ENCODE measurements at places on chromosomes 5 and 9.
A peak's percentile ranks its signal among the peaks of the same experiment; 100 is the strongest.

- peak; percentile 7 for DNase-seq
Measured at GRCh38 chr9:88236511-88237478, 98.5 kb upstream of the SPATA31C2 start.

- no peak for DNase-seq
Measured at GRCh38 chr9:33184963-33185362, 17.8 kb upstream of the B4GALT1 start.

GRCh38 chr5:112923148-112923917 is 1.3 kb upstream of the REEP5 start:
- no peak for DNase-seq

DNA sequence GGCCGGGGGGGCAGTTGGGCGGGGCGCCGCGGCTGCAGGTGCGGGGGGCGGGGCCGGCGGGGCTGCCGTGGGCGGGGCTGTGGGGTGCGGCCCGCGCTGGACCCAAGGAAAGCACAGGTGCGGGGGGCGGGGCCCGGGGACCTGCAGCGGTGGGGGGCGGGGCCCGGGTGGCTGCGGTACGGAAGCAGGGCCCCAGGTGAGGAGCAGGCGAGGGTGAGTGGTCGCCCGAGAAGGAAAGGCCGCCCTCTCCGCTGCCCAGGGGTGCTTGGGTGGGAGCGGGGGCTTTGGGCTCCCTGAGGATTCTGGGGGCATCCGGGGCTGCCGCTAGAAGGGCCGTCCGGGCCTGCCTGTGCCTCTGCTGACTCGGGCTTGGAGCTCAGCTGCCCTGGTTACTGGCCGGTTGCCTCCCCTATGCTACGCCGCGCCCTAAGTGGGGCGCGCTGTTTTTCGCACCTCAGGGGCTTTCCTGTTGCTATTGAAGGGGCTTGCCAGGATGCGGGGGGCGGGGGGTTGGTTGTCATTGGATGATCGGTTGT is 767 bp downstream of the RALGPS1 start:
- no peak for DNase-seq

- DNase-seq = no peak
Measured at GRCh38 chr5:143564417-143564816, 160.9 kb upstream of the NR3C1 start.

GRCh38 chr9:111034898-111035539 is 3.3 kb downstream of the LPAR1 start:
- no peak for DNase-seq

- no peak for DNase-seq
Measured at GRCh38 chr5:123992641-123993040, 480.7 kb downstream of the CSNK1G3 start.

- DNase-seq = no peak
Measured at GRCh38 chr9:26324786-26325443, 567.7 kb downstream of the CAAP1 start.

- peak; percentile 56 for DNase-seq
Measured at GRCh38 chr9:32427111-32427873, 42.8 kb downstream of the ACO1 start.

DNA sequence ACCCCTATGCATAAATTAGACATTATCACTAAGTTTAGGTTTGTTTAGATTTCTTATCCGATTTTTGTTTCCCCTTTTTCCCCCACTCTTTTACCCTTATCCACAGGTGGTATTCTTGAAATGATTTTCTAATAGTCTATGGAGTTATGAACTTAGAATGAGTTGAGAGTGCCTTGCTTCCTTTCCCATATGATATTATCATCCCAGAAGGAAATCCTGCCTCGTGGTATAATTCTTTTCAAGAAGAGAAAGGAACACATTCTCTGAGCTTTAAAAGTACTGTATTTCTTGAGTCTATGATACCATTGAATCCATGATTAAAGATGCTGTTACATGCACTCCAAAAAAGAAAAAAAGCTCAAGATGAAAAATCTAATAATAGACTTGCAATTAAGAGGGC is 76.9 kb upstream of the ADAMTSL1 start:
- DNase-seq = no peak

GRCh38 chr5:141913560-141914198 is 10.0 kb upstream of the DELE1 start:
- no peak for DNase-seq

- DNase-seq = no peak
Measured at GRCh38 chr5:141681695-141682641, at the start of gene ARAP3. ARAP3 (minus strand) TSS chr5:141682230; CDS start chr5:141680486, 1,744 bp downstream.

DNA sequence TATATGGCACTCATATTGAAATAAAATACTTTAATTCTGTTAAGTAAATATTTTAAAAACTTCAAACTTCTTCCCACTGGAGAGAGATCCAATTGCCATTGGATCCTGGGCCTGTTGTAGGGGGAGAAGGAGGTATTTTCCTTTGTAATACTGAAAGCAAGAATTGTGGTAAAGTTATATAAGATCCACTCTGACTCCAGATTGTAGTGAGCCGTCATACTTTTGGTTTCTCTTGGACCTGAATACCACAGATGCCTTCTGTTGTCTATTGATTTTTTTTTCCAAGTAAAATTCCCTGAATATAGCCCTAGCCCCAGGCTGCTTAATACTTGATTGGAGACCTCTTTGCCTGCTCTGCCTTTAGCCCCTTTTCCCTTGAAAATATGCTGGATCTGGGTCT is 86.9 kb downstream of the ATG10 start:
- DNase-seq = no peak

GRCh38 chr5:37834542-37835379 is 5.1 kb downstream of the GDNF start:
- no peak for DNase-seq

GRCh38 chr9:134323741-134324358 is 2.4 kb upstream of the RXRA start:
- DNase-seq = no peak

- no peak for DNase-seq
Measured at GRCh38 chr5:1294835-1295649, at the start of gene TERT. TERT (minus strand) TSS chr5:1295068; CDS start chr5:1294989, 79 bp downstream.

- DNase-seq = no peak
Measured at GRCh38 chr5:119255571-119256356, 100.1 kb upstream of the TNFAIP8 start.
